NAMALWA (cell line): ENCODE measurements at places on chromosomes 16 and 17.
A peak's percentile ranks its signal among the peaks of the same experiment; 100 is the strongest.

- DNase-seq = no peak
Observed at GRCh38 chr17:6711081-6711674, 2.0 kb downstream of the SLC13A5 start.

DNA sequence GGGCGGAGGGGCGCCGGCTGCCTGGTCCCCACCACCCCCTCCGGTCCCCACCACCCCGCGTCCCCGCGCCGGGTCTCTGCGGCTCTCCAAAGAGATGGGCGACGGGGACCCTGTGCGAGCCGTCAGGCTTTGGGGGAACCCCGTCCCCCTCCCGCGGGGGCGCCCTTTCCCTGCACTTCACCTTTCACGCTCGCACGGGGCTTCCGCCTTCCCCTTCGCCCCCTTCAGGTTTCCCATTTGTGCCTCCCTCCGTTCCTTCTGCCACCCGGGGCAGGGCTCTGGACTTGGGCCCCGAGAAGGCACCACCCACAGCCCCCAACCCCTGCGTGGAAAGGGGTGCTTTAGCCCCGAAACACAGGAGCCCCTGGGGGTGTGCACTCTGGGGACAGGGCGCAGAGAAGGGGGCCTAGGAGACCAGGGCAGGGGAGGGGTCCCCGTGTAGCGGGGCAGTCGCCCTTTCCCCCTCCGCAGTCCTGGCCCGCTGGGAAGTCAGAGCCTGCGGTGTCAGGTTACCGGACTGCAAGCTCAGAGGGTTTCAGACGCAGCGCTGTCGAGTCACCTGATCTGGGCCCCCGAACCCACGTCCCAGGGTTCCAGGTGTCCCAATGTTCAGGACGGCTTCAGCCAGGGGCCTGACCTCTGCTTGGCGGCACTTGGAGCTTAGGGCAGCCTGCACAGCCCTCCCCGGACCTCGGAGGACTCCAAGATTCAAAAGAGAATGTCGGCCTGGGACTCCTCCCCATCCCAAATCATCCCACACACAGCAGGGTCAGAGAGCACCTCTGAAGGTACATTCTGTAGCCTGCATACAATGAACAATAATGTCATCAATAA is 6.7 kb upstream of the CCDC92B start:
- no peak for DNase-seq

- DNase-seq = no peak
Observed at GRCh38 chr16:10067835-10068234, 114.4 kb downstream of the GRIN2A start.

DNA sequence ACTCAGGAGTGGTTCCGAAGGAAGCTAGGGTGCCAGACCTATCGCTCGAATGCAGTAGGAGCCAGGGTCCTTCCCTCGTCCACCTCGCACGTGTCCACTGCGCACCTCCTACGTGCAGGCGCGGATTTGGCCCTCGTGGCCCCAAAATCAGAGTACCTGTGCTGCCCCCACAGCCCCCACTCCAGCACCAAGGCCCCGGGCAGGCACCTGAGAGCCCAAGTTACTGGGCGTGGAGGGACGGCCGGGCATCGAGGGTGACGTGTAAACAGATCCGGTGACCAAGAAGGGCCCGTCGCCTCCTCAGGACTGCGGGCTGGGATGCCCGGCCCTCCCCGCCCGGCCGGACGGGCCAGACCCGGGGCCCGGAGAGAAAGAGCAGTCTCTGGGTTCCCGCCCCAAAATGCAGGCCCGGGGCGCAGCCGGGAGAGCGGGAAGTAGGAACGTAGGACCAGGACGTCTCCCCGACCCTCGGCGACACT is 492 bp downstream of the SLC25A39 start:
- no peak for DNase-seq

DNA sequence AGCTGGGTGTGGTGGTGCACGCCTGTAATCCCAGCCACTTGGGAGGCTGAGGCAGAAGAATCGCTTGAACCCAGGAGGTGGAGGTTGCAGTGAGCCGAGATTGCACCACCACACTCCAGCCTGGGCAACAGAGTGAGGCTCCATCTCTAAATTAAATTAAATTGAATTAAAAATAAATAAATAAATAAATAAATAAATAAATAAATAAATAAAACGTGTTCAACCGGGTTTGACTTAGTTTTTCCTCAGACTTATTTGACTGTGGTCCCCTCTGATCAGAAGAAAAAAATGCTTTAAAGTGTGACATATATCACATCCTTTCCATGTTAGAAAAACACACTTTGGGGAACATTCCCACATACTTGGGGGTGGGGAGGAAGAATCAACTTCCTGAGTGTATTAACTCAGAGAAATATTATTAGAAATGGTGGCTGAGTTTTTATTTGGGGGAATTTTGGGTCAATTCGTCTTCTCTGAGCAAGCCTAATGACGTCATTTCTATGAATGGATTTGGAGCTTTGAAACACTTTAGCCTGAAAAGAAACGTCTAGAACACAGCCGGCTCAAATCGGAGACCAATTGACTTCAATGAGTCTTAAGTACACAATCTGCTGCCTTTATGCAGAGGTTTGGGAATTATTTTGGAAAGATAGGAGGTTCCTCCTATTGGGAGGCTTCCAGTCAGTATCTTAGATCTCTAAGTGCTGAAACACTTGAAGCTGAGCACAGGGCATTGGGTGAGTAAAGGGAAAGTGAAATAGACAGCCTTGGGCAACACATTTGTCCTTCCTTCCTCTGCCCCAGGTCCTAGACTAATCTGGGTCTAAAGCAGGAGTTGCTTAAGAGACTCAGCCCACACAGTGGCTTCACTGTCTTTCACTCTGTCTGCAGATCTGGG is 132.6 kb downstream of the PITPNC1 start:
- no peak for DNase-seq

DNA sequence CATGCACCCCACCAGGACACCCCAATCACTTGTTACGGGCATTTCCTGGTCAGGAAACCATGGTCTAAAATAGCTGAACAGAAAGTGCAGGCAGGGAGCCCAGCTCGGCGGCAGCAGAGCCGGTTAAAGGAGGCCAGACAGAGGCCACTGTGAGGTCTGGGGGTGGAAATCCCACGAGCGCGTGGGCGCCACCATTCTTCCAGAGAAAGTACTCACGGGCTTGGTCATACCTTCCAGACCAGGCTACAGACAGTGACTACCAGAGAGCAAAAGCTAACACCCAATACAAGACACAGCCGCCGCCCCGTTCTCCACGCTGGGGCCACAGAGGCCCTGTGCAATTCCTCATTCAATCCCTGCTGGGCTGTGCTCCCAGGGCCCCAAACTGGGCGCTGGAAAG is 11.9 kb downstream of the CEP131 start:
- DNase-seq = peak; percentile 28

DNA sequence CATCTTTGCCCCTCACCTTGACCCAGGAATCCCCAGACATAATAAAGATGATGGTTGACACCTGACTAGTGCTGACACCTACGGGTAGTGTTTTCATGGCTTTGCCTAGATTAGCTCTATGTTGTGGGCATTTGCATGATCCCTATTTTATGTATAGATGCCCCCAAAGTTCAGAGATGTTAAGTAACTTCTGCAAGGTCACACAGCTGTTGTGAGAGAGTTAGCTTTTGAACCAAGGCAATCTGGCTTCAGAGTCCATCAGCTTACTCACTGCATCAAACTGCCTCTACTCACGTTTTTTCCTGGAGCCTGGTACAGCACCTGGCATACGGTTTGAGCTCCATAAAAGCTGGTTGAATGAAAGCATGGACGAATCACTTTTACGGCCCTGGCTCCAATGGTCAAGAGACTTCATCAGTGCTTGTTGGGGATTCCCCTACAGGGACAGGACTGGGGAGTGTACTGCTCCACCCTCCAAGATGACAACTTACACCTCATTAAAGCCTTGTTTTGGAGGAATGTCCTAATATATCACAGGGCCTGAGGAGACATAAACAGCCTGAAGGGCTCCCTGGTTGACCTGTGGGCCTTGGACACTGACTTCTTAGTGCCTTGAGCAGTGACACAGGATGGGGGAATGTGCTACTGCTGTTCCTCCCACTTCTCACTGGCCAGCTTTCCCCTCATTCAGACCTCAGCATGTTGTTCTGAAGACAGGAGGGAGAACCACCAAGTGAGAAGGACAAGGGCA is 193.2 kb upstream of the ASIC2 start:
- DNase-seq = no peak

- DNase-seq = no peak
Observed at GRCh38 chr17:10107316-10108165, 90.9 kb downstream of the GAS7 start.

- no peak for DNase-seq
Observed at GRCh38 chr16:27226976-27227705, 23.8 kb downstream of the KDM8 start.

GRCh38 chr16:63578791-63579190 is 1542.6 kb upstream of the CDH8 start:
- no peak for DNase-seq

- no peak for DNase-seq
Observed at GRCh38 chr16:70659953-70660671, 13.8 kb downstream of the IL34 start.

DNA sequence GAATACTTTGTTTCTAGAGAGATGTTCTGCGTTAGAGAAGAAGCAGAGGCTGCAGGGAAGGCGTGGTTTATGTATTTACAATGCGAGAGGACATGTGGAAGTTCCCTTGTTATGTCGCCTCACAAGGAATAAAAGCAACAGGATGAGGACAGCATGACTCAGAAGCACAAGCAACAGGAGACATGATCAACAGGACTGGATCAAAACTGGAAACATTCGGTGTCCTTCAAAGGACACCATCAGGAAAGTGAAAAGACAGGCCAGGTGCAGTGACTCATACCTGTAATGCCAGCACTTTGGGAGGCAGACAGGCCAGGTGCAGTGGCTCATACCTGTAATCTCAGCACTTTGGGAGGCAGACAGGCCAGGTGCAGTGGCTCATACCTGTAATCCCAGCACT is 52.6 kb downstream of the CCDC57 start:
- DNase-seq = no peak

GRCh38 chr17:77546772-77547241 is 406.0 kb downstream of the SEC14L1 start:
- DNase-seq = no peak

DNA sequence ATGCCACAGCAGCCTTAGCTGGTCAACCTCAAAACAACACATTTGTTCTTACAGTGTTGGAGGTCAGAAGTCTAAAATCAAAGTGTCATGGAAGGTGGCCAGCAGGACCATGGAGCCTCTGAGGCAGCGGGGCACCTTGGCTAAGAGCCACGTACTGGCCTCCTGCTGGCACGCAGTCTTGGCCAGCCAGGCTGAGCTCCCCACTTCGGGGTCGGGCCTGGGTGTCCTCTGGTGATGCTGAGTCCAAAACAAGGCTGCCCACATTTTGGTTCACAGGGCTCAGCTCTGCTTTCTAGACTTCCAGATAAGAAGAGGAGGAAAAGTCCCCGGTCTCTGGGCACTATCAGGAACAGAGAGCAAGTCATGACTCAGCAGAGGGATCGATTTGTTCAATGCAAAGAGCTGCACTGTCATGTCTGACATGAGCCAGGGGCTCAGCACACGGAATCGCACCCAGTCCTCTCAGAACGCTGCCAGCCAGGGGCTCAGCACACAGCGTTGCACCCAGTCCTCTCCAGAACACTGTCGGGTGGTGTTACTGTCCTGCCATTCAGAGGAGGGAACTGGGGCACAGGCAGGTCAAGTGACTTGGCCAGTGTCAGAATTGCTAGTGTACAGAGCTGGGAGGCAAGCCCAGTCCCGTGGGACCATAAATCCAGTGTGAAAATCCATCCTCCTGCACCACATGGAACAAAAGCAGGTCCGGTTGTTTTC is 2.5 kb downstream of the LGALS9 start:
- no peak for DNase-seq

- no peak for DNase-seq
Observed at GRCh38 chr17:28092088-28092487, 49.6 kb downstream of the NLK start.

GRCh38 chr17:38349097-38349730 is 2.4 kb upstream of the SOCS7 start:
- peak; percentile 94 for DNase-seq

- DNase-seq = no peak
Observed at GRCh38 chr16:6160871-6161270, 1063.3 kb upstream of the EEF2KMT start.

- no peak for DNase-seq
Observed at GRCh38 chr16:29898804-29899515, 390 bp downstream of the SEZ6L2 start.

GRCh38 chr16:50643192-50643591 is 37.9 kb downstream of the SNX20 start:
- no peak for DNase-seq

GRCh38 chr16:80015566-80015965 is 415.0 kb upstream of the MAF start:
- no peak for DNase-seq

- no peak for DNase-seq
Observed at GRCh38 chr17:58081646-58082340, 1.4 kb upstream of the DYNLL2 start.

GRCh38 chr16:46774743-46775177 is 26.6 kb upstream of the MYLK3 start:
- DNase-seq = peak; percentile 37
